ENCODE measurements at places on chromosomes 2 and 18. TPM values are rescaled to one million over a fixed set of nuclear protein-coding genes. Genes with fewer than 3 reads are reported as not detected.

DNA sequence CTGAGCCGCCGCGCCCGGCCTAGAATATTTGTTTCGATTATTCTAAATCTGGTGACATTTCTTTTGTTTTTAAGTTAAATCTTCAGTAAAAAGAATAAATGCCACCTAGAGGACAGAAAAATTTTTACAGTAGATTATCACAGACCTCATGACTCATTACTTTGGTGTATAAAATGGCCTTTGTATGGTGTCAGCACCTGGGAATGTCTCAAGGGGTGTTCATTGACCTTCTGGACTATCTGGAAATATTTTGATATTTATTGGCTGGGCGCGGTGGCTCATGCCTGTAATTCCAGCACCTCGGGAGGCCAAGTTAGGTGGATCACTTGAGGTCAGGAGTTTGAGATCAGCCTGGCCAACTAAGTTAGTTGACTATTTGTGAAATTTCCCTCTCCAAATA is 30.3 kb upstream of the SLC30A6 start:
- H3K4me3 ChIP-seq, result no peak overlapping the region
- H3K36me3 ChIP-seq, result peaks cover 16% of the 10 kb centered on the region
- H3K27me3 ChIP-seq, result no peaks in the 10 kb centered on the region
- DNase-seq, result no peak

The DARS1 gene
- total RNA-seq, result 218 TPM

The ANKRD30BL gene
- not detected for total RNA-seq

- H3K36me3 ChIP-seq, result no peaks in the 10 kb centered on the region
- H3K27ac ChIP-seq, result peak overlapping the region; percentile 3
- peaks cover 60% of the 10 kb centered on the region for H3K4me1 ChIP-seq
Measured at GRCh38 chr18:75249672-75250470, 39.3 kb downstream of the TSHZ1 start.

The CRYGD gene
- not detected for total RNA-seq

Measured in activated CD4-positive, alpha-beta memory T cell treated with anti-CD3 and anti-CD28 coated beads for 36 hours (primary cell).